ENCODE measurements at places on chromosomes 2 and 18. TPM values are rescaled to one million over a fixed set of nuclear protein-coding genes. Genes with fewer than 3 reads are reported as not detected.
A peak's percentile ranks its signal among the peaks of the same experiment; 100 is the strongest.

Gene ZSWIM2
- not detected for total RNA-seq

DNA sequence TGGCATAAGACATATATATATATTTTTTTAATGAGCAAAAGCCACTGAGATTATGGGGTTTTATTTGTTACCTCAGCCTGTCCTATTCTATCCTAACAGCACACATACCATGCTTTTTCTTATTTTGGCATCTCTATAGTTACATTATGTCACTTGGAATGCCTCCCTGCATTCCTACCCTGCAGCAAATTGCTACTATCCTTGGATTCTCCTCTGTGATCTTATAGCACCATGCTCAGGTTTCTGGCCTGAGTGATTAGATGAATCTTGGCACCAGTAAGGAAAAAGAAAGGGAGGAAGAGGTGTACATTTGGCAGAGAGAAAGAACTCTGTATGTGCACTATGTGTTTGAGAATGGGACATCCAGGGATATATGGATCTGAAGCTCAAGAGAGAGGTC lies 86.3 kb upstream of the PELI1 start:
- no peak for DNase-seq

Gene GALR1
- 0.05 TPM for total RNA-seq

- DNase-seq: no peak
Measured at GRCh38 chr2:233213975-233214374, 37.5 kb upstream of the ATG16L1 start.

Gene SYT4
- total RNA-seq: not detected

- no peak for DNase-seq
Measured at GRCh38 chr2:138012082-138012481, 47.8 kb downstream of the HNMT start.

- no peak for DNase-seq
Measured at GRCh38 chr2:231413456-231413855, 17.9 kb downstream of the B3GNT7 start.

DNA sequence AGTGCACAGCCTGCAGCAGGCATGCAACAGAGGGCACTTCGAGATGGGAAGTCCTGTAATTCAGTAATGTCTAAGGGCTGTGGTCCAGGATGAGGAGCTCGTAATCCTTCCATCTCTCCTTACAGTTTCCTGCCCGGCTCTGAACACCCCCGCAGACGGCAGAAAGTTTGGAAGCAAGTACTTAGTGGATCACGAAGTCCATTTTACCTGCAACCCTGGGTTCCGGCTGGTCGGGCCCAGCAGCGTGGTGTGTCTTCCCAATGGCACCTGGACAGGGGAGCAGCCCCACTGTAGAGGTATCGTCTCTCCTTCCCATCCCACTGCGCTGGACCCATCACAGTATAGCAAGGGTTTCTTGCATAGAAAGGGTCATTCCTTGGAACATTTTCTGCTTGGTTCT lies 26.7 kb downstream of the FBLN7 start:
- no peak for DNase-seq

DNA sequence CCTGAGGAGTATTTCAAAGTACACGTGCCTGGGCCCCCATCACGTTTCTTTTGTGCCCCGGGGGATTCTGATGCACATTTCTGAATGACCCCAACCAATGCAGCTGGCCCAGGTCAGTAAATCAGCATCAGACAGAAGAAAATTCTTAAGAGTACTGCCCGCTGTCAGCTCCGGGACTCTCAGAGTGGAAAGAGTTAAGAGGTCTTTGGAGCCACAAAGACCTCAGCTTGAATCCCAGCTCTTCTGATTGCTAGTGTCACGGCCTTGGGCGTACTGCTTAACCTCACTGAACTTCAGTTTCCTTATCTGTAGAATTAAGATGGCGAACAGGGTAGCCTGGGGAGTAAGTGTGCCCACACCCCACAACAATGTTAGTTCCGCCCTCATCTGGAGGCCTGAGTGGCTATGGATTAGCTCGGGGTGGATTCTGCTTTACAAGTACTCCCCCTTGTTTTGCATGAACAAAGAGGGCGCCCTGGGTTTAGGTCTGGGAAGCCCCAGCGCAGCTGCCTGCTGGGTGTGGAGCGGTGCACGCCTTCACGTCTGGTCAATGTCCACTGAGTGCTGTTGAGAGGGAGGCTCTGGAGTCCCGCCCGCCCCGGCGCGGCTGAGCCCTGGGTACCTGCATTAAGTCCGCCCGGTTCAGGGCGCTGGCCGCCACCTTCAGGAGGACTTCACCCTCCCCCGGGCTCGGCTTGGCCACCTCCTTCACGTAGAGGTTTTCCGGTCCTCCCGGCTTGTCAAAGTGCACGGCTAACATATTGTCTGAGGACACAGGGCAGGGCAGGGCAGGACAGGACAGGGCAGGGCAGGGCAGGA lies 858 bp downstream of the TP53I3 start:
- no peak for DNase-seq

Gene HTR2B
- 0.24 TPM for total RNA-seq

DNA sequence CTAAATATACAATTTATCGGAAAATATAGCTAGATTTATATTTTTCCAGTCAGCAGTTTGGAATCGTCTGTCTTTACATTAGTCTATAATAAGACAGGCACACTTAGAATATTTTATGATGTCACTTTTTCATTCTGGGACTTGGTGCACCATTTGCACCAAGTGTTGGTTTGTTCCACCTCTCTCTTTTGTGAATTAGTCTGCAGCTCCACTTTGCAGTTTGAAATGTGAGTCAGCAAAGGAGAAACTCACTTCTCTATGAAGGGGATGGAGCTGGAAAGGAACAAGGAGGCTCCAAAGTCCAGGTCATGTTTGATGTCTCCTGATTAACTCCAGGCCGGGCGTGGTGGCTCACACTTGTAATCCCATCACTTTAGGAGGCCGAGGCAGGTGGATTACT lies 63.8 kb upstream of the RTN4 start:
- no peak for DNase-seq

DNA sequence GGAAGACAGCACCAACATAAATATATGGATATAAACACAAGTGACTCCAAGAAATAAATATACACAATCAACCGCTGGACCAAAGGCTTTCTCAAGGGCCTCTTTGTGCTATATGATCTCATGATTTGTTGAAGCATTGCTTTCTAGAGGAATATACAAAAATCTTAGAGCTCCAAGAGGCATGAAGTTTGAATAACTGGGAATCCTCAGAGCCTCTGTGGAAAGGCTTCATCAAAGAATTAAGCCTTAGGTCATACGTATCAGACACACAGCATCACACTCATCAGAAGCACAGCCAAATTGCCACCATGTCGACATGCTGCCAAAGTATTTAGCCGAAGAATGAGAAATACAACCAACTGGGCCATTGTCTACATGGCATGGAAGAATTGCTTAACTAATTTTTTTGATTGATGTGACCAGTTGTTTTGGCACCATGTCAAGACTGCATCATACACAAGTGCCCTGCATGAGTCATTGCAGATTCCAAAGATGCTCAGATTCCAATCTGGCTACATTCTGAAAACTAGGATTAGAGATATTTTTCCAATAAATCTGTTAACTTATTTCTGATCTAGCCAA lies 860.6 kb upstream of the ZEB2 start:
- DNase-seq: no peak

DNA sequence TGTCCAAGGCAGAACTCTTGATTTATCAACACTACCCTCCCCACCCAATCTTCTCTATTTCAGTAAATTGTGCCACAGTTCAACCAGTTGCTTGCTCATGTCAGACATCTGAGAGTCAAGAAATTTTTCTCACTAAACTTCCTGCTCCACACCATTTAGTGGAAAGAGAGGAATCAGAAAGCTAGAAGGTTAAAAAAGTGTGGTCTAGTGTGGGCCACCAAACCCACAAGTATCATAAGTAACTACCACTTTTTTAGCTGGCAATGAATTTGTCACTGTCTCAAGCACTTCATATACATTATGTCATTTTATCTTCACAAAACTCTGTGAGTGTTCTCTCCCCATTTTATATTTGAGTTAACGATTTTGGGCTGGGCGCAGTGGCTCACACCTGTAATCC lies 16.6 kb upstream of the MSTN start:
- no peak for DNase-seq

GRCh38 chr18:77079954-77080682 lies 52.5 kb downstream of the MBP start:
- no peak for DNase-seq

- no peak for DNase-seq
Measured at GRCh38 chr2:120341977-120342376, 4.0 kb upstream of the INHBB start.

Gene CROCC2
- total RNA-seq: not detected

Gene RAB6C
- 0.22 TPM for total RNA-seq

- no peak for DNase-seq
Measured at GRCh38 chr2:159275111-159275510, 11.4 kb downstream of the WDSUB1 start.

DNA sequence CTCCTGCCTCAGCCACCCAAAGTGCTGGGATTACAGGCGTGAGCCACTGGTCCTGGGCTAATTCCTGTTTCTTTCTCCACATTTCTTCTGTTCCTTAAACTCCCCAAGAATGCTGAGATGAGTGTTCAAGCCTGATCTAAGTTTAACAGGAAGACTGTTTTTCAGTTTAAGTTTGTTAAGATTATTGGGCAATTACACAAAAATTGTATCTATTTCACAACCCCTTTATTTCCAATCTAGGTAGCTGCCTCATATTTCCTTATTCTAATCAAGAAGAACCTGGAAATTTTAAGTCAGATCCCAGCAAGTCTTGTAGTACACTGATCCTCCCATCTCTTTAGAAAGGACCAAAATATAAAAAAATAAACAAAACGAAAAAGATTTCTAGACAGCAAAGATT lies 11.7 kb downstream of the SFT2D3 start:
- no peak for DNase-seq

Gene SFTPB
- total RNA-seq: 0.46 TPM

DNA sequence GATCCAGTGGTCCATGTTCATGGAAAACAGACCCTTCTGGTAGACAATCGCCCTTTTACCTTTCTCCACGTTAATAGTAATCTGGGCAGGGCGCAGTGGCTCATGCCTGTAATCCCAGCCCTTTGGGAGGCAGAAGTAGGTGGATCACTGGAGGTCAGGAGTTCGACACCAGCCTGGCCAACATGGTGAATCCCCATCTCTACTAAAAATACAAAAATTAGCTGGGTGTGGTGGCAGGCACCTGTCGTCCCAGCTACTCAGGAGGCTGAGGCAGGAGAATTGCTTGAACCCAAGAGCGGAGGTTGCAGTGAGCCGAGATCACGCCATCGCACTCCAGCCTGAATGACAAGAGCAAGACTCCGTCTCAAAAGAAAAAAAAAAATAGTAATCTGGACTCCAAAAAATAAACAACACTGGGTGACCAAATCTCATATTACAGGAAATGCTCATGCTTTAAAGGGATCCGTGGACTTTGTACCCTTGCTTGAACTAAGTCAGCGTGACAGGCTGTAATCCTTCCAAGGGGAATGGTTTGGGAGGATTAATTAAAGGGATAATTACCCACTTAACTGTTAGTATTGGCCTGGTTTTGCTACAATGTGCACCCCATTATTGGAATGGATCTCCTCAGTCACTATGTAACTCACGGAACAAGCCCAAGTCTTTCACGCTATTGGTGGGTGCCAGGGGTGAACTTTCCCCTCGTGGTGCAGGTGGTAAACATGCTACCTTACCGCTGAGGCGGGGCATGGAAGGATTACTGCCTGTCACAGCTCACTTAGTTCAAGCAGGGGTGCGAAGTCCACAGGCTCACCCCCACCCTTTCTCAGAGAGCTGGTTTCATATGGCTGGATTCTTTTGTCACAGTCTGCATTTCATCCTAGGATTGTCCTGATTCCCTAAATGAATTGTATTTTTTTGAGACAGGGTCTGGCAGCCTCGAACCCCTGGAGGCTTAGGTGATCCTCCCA lies 36.7 kb downstream of the PROC start:
- DNase-seq: no peak

GRCh38 chr2:218194880-218195279 lies 22.1 kb upstream of the ARPC2 start:
- DNase-seq: peak; percentile 56

GRCh38 chr2:88212251-88212790 lies 42.2 kb downstream of the THNSL2 start:
- DNase-seq: no peak

Gene SCYGR4
- total RNA-seq: not detected

Gene PHOSPHO2
- 3.3 TPM for total RNA-seq

DNA sequence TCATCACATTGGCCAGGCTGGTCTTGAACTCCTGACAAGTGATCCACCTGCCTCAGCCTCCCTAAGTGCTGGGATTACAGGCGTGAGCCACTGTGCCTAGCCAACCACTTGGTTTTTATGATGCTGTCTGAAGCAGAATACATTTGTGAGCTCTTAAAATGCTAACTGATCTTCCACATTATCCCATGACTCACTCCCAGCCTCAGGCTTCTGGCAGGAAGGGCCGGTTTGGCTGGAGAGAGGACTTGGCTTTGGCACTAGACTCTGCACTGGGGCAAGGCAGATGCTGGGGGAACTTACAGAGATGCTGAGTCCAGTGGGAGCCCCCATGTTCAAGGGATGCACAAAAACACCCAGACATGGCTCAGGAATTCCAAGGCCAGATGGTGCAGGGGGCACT lies 40.5 kb upstream of the SH3BP4 start:
- no peak for DNase-seq

GRCh38 chr18:476251-476664 lies 24.2 kb downstream of the COLEC12 start:
- DNase-seq: no peak

Gene SPATA3
- total RNA-seq: not detected

GRCh38 chr2:39620067-39620466 lies 45.6 kb upstream of the TMEM178A start:
- peak; percentile 65 for DNase-seq

GRCh38 chr2:160022162-160022561 lies 40.3 kb downstream of the PLA2R1 start:
- DNase-seq: no peak

DNA sequence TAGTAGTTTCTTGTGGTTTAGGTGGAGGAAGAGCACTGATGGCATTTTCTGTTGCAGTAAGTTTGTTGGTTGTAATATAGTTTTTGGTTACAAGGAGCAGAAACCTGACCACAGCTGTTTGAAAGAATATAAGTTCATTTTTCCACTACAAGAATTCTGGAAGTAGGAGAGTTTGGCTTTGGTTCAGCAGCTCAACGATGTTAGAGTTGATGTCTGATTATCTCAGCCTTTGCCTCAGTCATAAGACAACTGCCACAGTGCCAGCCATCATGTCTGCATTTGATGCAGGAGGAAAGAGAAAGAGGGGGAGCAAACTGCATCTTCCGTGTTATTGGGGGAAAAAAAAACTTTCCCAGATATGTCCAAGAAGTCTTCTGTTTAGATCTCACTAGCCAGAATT lies 119.1 kb downstream of the LYPD1 start:
- DNase-seq: no peak

Gene SH3RF3
- 6.6 TPM for total RNA-seq

- no peak for DNase-seq
Measured at GRCh38 chr2:174597009-174597344, 627 bp downstream of the WIPF1 start.

- DNase-seq: no peak
Measured at GRCh38 chr18:8348051-8348720, 261.1 kb upstream of the RAB12 start.

DNA sequence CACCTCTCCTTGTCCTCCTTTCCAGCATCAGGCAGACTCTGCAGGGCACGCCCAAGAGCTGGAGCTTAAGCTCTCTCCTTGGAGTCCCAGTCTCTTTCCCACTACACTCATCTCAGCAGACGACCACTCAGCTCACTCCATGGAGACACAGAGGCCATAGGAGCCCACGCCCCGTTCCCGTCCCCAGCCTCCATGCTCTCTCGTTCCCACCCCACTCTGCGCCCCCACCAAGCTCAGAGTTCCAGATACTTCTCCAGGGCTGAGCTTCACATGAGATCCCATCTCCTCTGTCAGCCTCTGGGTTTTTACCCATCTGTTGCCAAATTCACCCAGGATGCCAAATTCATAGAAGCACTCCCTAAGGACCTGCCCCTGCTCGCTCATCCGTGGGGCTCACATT lies 87.3 kb downstream of the MALT1 start:
- no peak for DNase-seq

Measured in Right ventricle myocardium superior (tissue), 1 donor.